ENCODE measurements at places on chromosomes 5 and 9.

- DNase-seq: no peak
These were observed 69.7 kb downstream of the BAAT start for GRCh38 chr9:101315112-101315450.

- DNase-seq: no peak
These were observed 4.6 kb downstream of the ARAP3 start for GRCh38 chr5:141677415-141677814.

- no peak for DNase-seq
These were observed 37.2 kb downstream of the NTNG2 start for GRCh38 chr9:132199056-132199455.

DNA sequence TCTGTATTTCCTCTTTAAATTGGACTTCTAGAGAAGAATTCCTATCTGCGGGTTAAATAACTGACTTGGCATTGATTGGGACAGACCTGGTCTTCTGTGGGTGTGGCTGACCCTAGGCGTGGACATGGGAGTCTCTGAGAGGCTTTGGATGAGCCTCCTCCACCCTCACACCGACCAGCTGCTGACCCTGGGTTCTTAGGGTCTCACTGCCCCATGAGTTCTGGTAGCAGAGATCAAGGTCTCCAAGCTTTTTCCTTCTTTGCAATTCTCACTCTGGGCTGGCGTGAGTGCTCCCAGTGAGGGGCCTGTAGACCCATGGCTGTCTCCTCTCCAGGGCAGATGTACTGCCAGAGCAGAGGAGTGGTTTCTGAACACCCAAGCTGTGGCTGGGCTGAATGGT, 41.6 kb upstream of the PITX1 start:
- no peak for DNase-seq

GRCh38 chr5:177066224-177066623, 20.5 kb upstream of the FGFR4 start:
- DNase-seq: no peak

DNA sequence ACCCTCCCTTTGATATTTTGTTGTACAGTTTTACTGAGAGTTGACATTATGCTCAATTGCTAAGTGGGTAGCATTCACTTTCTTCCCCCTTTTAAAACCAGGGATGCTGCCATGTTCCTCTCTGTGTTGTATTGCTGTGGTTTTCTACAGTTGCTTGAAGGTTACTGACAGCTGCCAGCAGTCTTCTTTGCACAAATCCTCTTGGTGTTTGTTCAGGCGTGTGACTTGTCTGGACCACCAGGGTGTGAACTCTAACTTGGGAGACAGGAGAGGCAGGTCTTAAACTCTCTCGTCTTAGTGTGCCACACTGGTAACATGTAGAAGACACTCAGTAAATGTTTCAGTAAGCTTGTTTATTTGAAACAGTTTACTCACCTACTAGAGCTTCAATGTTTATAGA, 25.1 kb downstream of the SLC44A1 start:
- no peak for DNase-seq

- DNase-seq: peak; percentile 15
These were observed 60.7 kb downstream of the HRH2 start for GRCh38 chr5:175718401-175719108.

GRCh38 chr9:131334629-131335367, 45.3 kb downstream of the PLPP7 start:
- DNase-seq: no peak

DNA sequence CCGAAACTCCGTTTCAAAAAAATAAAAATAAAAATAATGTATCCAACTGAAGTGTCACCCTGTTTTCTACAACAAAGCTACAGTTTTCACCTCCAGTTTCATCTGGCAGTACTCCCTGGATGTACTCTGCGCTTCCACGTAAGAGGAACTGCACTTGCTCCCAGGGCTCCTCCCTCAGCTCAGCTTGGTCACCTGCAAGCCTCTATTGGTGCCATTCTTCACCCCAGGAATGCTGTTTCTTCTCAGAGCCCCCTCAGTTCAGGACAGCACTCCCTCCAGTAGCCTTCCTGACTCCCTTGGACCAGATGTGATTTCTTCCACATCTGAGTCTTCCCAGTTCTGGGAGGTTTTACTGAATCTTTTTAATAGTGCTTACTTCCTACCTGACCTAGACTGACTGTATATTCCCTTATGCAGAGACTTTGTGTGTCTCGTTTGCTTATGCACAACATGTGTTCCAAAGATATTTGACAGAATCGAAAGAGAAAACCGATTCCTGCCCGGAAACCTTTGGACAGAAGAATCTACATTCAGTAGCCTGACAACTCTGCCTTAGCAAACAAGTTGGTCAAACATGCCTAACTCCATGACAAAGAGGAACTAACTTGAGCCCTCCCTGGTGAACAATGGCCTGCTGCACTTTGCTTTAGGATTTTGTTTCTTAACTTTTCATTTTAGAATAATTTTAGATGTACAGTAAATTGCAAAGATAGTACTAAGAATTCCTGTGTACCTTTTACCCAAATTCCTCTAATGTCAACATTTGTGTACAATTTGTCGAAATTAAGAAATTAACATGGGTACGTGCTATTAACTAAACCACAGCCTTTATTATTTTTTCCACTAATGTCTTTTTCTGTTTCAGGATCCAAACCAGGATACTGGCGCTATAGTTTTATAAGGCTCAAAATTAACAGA, 814 bp downstream of the CCDC125 start:
- peak; percentile 19 for DNase-seq

DNA sequence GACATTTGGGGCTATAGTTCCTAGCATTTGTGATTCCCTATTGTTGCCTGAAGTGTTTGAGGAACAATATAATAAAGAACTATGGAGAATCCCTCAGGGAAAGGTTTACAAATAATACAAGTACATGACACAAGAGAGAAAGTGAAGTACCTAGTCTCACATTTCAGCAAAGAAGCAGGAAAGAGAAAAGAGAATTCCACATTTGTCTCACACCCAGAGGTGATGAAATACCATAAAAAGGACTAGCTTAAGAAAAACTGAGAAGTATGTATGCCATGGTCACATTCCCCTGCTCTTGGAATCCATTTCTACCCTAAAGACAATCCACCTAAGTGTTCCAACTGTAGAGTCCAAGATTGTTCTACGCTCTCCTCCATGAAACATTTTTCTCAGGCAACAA, 79.0 kb upstream of the TARS1 start:
- no peak for DNase-seq

DNA sequence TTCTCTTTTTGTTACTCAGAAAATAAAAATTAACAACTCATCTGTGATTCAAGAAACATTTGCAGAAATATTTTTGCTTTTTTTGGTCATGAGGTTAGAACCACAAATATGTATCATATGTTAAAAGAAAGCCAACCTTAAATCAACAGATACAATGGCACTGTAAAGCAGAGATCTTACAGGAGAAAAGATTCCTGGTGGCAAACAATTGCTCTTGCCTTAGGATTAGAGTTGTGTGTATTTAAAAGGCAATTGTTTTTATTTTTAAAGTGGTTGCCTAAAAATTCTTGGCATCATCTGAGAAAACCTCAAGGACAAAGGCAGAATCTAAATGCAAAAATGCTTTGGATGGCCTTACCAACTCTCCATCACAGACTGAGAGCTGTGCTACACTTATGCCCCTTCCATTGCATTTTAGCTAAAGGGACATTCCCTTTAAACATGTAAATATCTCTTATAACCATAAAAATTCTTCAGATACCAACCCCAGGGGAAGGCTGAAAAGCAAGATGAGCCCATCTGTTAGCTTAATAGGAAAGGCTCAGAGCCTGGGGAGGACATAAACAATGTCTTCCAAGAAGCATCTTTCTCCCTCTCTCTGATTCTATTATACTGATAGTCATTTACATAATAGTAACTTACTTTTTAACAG, 100.4 kb downstream of the FAM114A2 start:
- DNase-seq: no peak

DNA sequence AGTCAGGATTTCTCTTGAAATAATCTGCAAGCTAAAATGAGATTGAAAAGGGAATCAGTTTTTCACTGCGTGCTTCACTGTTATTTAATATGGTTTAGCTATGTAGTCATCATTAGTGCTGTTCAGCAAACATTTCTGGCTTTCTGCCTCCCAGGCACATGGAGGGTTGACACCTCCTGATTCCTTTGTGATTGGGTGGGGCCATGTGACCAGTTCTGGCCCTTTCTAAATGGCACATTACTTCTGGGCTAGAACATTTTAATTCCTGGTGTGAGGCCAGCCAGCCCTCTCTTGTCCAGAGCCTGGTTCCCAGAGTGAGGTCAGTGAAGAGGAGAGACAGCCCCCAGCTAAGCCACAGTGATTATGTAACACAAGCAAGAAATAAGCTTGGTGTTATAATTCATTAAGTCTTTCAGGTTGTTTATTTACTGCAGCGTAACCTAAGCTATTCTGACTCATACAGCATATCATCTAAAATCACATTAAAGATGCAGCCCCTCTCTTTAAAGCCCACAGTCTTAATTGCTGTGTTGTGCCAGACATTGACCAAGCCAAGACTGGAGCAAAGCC, 17.4 kb upstream of the ARSI start:
- DNase-seq: peak; percentile 65

GRCh38 chr5:127112347-127112864, 39.1 kb upstream of the C5orf63 start:
- DNase-seq: no peak

DNA sequence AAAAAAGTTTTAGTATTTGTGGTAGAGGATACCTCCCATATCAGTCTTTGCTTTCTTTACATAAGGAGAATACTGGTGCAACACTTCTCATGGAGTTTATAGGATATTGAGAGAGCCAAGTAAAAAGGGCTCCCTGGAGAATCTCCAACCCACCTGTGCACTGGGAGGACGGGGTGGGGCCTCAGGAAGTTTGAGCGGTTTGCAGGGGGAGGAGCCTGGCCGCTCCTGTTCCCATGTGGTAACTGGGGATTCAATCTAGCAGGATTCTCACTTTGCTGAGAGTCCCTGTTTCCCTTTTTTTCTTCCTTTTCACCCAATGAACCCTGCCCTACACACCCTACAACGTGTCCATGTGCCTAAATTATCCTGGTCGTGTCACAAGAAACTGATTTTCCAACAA, 82.8 kb downstream of the APTX start:
- DNase-seq: no peak

DNA sequence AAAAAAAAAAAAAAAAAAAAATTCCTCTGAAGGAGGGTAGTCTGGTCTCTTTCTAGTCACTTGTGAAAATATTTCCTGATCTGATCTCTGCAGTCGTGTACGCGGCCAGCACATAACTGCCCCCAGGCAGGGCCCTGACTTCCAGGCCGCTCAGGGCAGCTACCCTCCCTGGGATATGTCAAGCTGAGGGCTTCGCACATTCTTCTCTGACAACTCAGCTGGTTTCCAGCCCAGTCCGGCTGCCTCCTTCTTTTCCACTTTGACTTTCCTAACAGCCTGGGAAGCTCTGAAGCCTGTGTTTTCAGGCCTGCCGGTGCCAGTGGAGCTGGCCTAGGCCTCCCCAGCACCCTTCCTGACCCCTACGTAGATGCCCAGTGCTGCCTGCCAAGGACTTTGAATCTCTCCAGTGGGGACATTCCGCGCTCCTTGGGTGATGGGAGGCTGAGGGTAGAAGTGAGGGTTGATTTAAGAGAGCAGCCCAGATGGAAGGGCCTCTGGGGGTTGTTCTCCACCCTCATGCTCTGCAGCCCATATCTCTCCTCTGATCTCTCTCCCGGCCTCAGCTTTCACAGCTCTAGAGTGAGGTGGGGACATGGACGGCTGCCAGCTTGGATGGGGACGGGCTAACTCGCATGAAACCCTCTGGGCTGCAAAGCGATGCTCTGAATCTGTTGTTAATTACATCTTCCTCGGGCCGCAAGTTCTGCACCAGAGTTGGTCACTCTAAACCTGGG, 20.7 kb downstream of the COL5A1 start:
- no peak for DNase-seq

DNA sequence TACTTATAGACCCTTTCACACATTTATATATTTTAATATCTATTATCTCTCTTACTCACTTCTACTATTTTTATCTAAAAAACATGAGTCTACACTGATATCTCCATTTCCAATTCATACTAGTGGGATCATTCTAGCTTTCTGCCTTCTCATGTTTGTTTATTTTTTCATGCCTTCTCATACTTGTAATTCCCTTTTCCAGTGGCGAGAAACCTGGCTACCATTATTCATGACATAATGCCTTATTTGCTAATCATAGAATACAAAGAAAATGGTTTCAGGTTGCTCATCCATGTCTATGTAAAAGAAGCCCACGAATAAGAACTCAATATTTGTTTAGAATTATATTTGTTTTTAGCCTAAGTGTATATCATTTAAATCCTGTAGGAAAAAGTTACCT, 232.7 kb upstream of the ACTBL2 start:
- DNase-seq: no peak

- DNase-seq: no peak
These were observed 290.7 kb downstream of the MAST4 start for GRCh38 chr5:66886941-66887340.

GRCh38 chr5:171629628-171630349, 155.8 kb upstream of the SMIM23 start:
- DNase-seq: peak; percentile 14

DNA sequence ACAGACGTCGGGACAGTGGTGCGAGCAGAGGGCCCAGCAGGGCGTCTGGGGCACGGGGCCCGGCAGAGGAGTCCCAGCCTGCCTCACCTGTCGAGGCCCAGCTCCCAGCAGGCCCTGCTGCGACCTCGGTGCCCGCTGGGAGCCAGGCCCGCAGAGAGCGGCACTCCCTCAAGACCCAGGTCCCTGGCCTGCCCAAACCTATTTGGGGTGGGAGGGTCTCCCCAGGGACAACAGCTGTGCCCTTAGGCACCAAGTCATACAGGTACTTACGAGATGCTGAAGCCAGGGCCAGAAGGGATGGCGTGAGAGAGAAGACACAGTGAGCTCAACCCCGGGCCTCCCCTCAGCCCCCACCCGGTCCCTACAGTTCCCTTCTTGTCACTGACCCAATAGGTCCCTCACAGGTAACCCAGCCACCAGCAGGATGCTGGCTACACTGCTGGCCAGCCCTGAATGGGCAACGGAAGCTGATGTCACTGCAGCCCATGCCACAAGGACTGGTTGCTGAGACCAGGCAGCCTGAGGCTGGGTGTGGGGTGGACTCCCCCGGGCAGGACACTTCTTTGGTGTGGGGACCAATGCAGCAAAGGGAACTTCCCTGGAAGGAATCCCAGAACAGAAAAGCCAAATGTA, 3.7 kb downstream of the NSMF start:
- no peak for DNase-seq

DNA sequence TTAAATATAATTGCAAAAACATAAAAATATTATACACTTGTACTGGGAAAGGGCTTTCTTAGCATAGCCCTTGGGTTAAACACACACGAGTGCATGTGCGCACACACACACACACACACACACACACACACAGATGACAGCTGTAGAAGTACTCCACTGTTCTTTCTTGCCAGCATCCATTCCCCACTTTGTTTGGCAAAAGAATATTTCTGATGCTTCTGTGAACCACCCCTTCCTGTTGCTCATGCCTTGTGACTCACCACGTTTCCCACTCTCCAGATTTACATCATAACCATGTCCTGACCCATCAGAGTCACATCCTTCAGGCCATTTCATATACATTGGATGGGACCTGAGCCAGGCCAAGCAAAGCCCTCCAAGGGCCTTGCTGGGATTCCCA, 280.1 kb downstream of the DNAH5 start:
- DNase-seq: no peak

DNA sequence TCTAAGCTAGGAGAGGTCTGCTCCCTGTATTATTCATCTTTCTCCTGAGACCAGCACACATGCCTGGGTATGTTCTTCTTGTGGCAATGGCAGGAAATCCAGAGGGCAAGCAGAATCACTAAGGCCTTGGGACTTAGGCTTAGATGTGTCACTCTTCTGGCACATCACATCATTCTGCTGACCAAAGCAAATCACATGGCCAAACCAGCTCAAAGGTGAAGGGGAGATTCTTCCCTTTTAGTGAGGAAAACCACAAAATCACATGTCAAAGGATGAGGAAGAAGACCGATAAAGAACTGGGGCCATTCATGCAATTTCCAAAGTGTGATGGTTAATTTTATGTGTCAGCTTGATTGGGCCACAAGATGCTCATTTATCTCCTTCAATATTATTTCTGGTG, 5.7 kb upstream of the AGGF1 start:
- DNase-seq: no peak
